ENCODE measurements at places on chromosomes 4 and X.

DNA sequence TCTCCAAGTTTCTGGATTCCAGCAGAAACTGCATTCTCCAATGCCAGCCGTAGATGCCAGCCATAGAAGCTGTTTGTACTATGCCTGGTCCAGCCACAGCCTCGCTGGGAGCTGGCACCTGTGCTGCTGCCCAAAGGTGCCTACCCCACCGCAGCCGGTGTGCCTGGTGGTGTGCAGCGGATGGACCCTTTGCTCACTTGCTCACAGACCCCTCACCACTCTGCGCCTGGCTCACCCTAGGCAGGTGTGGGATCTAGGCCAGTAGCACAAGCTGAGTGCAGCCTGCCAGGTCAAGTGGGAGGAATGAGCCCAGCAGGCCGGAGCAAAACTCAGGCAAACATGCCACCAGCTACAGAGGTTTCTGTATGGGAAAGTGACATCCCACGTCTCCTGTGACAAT is 463.2 kb downstream of the ADGRL3 start:
- DNase-seq = no peak

DNA sequence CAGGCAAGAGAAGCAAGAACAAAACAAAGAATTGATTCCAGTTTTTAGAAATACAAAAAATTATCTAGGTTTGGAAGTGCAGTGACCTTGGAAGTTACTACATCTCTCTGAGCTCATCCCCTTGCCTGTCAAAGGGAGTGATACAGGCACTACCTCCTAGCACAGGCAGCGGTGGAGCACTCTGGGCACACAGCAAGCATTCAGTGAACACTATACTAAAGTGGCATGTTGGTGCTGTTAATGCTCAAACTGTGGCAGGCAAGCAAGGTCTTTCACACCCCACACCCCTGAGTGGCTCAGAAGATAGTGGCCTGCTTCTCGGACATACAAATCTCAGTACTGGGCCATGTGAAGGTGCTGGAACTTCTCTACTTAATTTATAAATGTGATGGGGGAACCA is 51.2 kb downstream of the DRD5 start:
- no peak for DNase-seq

DNA sequence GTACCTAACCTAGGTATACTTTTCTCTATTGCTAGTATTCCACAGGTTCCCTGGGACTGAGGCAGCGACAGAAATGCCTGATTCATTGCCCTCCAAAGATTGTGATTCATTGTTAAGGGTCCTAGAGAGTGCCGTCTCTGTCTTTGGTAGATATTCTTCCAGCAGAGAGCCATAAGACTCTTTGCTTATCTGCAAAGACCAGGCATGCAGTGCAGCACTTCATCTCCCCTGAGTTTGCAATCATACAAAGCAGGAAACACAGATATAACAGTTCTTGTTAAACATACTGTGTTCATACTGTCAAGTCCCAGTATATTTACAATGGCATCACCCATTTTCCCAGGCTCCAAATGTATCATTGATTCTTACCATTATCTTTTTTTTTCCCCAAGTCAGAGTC is 47.7 kb downstream of the KLF8 start:
- DNase-seq = no peak

GRCh38 chr4:3677748-3678070 is 88.5 kb upstream of the ADRA2C start:
- DNase-seq = no peak

- DNase-seq = no peak
Measured at GRCh38 chr4:2642968-2643367, 106.5 kb downstream of the FAM193A start.

DNA sequence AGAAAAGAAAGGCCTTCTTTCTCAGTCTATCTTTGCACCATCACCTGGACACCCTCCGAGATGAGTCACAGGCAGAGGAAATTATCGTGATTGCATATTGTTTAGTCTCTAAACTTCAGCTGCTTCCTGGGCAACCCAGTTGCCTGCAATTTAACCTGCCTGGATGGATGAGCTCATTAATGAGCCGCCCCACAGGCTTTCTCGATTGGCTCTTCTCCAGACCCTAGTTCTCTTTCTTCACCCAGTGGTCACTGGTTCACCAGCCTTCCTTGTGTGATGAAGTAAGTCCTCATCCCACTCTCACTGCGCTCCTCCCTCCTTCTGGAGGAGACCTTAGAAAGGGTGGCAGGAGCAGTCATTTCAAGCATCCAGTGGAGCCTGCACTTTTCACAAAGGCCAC is 94.4 kb downstream of the SOWAHB start:
- no peak for DNase-seq

- no peak for DNase-seq
Measured at GRCh38 chr4:4791299-4792111, 68.0 kb upstream of the MSX1 start.

DNA sequence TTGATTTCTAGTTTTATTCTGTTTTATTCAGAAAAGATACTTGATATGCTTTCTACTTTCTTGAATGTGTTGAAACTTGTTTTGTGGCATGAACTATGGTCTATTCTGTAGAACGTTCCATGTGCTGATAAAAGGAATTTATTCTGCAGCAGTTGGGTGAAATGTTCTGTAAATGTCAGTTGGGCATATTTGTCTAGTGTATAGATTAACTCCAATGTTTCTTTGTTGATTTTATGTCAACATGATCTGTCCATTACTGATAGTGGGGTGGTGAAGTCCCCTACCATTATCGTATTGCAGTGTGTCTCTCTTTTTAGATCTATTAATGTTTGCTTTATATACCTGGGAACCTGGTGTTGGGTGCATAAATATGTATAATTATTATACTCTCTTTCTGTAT is 55.5 kb downstream of the CEP135 start:
- DNase-seq = no peak

- no peak for DNase-seq
Measured at GRCh38 chr4:136829280-136829679, 703.0 kb downstream of the PCDH18 start.

DNA sequence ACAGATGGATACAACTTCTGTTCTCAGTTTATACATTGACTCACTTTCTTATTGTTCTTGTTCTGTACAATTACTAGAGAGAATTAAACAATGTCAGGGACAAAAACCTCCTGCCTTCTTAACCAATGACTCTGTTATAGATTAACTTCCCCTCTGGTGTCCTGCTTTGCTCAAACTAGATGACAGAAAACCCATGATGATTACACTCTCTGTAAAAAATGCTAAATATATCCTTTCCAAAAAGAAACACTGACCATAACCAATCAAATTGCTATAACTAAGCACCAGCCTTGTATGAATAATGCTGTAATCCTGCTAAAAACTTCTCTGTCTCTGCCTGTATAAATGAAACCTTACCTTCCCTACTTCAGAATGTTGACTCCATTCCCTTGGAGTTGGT is 29.8 kb upstream of the IL13RA2 start:
- no peak for DNase-seq

GRCh38 chrX:43679778-43680177 is 23.7 kb downstream of the MAOA start:
- no peak for DNase-seq

DNA sequence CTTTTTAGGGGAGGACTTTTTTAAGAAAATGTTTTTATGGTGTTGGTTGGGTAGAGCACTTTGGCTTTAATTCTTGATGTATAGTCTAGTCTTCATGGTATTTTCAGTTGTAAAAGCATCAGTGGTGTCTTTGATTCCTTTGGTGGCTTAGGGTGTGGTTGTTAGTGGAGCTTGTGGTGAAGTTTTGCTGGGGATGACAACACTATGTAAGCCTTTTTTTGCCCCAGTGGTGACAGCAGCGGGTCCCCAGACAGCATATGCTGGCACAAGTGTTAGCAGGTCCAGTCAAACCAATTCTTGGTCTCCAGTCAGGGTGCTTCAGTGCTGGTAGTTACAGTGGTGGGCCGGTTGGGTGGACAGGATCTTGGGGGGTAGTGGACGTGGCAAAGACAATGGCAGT is 52.0 kb downstream of the CHIC1 start:
- no peak for DNase-seq

- no peak for DNase-seq
Measured at GRCh38 chr4:147772459-147772969, 40.6 kb downstream of the ARHGAP10 start.

DNA sequence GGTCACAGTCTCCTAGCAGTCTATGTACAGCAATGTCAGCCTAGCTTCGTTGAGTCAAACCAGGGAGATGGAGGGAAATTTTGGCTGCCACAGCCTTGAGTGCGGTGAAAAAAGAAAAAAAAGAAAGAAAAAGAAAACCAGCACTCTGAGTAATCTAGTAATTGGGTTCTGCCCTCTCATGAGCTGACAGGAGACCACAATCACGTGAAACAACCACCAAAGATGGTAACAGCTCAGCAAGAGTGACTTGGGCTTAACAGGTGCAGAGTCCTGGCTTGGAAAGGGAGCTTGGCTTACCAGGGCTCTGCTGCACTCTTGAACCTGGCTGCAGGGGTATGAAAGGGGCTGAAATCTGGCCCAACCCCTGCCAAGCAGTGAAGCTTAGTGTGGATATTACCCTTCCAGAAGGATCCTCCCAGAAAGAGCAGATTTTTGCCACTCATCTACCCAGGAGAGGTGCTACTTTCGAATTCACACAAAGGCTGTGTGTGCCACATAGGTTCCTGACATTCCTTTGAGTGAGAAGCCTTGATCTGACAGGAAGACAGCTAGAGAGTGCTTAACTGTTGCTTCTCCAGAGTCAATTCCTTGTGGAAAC is 350.3 kb downstream of the PTTG2 start:
- peak; percentile 85 for DNase-seq

DNA sequence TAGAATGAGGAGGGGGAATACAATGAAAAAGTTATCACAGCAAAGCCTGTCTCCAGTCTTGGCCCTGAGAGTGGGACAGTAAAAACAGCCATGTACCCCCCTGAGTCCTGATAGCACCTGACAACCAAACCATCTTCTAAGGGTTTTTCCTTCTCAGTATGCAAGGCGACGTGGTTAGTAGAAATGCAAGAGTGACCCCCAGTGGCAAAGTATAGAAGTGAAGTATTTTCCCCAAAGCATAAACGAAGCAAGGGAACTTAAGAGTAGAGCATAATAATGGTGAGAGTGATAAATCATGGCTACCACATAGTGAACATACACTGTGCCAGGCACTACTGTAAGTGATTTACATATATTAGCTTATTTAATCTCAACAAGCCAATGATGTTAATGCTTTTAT is 52.8 kb downstream of the FAM47C start:
- DNase-seq = no peak

DNA sequence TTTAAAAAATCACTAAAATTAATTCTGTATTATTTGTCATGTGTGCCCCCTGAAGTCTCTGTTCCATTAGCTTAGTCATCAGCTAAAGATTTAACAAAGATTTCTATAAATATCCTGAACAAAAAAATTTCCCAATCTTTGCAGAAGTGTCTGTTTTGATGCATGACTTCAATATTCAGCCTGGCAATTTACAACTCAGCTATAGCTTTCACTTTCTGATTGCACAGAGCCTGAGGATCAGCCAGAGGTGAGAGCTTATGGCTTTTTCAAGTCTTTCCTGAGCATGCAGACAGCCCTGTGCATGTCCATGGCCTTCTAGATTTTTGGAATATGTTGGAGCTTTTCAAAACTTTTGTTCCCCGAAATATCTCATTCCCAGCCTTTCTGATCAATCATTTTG is 420.1 kb downstream of the ZNF674 start:
- DNase-seq = no peak

GRCh38 chr4:185847352-185848097 is 35.5 kb upstream of the SORBS2 start:
- no peak for DNase-seq

DNA sequence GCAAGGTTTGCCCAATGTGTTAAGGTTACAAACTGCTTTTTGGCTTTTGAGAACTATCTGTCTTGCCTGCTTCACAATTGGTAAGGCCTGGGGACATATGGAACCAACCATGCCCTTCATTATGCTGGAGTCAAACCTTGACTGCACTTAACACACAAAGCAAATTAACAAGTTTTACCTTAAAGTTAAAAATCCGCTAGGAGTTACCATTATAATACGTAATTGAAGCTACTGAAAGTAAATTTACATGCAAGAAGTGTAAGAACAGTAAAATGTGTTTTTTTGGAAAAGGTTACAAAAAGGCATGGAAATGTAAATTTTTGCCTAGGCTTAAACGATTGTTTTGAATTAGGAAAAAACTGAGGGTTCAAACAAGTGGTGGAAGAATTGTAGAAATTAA is 69.7 kb downstream of the BMP15 start:
- DNase-seq = no peak

- DNase-seq = peak; percentile 83
Measured at GRCh38 chrX:119729408-119730201, 28.8 kb upstream of the SOWAHD start.

- DNase-seq = no peak
Measured at GRCh38 chr4:24006269-24006668, 116.4 kb upstream of the PPARGC1A start.

- DNase-seq = no peak
Measured at GRCh38 chrX:16119353-16120220, 3.8 kb upstream of the GRPR start.

- DNase-seq = no peak
Measured at GRCh38 chrX:9542761-9543111, 77.9 kb downstream of the TBL1X start.

- DNase-seq = no peak
Measured at GRCh38 chr4:40656201-40656863, 26.7 kb upstream of the RBM47 start.

DNA sequence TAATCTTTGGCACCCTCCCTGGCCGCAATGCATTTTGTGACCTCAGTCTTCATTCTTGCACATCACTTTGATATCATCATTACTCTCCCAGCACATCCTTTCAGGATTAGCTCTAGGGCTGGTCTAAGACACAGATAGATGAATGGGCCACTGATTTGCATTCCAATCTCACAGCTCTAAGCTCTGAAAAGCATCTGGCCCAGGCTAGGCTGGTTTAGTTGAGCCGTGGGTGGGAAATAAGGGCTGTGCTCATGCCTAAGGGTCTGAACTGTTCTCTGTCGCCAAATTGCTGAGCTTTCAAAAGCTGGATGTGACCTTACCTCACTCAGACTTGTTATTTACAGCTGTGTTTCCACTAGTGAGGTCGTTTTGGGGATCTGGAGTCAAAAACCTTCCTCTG is 30.0 kb upstream of the SLC9A7 start:
- DNase-seq = no peak

- no peak for DNase-seq
Measured at GRCh38 chr4:33085709-33086108, 2365.5 kb downstream of the PCDH7 start.

DNA sequence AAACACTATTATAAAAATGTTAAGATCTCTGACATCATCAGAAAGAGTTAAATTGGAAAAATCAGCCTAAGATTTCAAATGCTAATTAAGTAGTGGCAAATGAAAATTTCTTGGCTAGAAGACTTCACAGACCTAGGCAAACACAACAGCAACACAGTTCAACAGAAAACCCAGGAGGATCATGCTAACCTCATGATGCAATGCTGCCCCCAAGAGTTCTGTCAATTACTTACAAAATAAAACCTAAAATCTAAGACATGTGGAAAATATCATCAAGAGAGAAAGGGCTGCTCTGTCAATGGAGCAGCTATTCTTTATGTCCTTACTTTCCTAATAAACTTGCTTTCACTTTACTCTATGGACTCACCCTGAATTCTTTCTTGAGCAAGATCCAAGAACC is 21.0 kb downstream of the S100G start:
- DNase-seq = no peak

Measured in activated effector memory CD4-positive, alpha-beta T cell treated with anti-CD3 and anti-CD28 coated beads, Interleukin-2, amount 50 U/mL, for 16 hours (primary cell).